ENCODE measurements at places on chromosomes 5 and 9.

GRCh38 chr5:164998590-164998989 is 1493.2 kb downstream of the MAT2B start:
- DNase-seq = no peak

- DNase-seq = no peak
Observed at GRCh38 chr5:151122828-151123227, 34.8 kb downstream of the ANXA6 start.

- no peak for DNase-seq
Observed at GRCh38 chr9:80964914-80965313, 724.4 kb downstream of the TLE1 start.

DNA sequence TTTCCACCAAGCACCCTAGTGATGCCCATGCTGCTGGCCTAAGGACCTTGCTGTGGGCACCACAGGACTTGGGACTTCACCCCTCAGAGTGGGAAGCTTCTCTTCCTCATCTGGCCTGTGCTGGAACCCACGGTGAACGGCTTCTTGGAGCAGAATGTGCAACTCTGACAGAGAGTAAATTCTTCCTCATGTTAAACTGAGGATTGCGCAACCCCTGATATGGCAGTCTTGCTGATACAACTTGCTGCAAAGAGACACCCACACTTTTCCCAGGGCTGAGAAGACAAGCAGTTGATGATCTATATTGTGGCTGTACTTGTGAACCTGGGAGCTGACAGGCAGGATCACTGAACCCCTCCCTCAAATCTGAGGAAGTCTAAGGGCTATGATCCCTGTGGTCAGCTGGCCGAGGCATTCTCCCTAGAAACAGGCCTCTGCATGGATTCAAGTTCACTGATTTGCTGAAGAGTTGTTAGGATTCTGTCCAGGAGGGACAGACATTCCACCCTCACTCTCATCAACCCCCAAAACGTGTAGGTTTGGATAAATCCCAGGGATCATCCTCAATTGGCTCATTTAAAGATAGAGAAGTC is 307.2 kb downstream of the MTRR start:
- DNase-seq = no peak

DNA sequence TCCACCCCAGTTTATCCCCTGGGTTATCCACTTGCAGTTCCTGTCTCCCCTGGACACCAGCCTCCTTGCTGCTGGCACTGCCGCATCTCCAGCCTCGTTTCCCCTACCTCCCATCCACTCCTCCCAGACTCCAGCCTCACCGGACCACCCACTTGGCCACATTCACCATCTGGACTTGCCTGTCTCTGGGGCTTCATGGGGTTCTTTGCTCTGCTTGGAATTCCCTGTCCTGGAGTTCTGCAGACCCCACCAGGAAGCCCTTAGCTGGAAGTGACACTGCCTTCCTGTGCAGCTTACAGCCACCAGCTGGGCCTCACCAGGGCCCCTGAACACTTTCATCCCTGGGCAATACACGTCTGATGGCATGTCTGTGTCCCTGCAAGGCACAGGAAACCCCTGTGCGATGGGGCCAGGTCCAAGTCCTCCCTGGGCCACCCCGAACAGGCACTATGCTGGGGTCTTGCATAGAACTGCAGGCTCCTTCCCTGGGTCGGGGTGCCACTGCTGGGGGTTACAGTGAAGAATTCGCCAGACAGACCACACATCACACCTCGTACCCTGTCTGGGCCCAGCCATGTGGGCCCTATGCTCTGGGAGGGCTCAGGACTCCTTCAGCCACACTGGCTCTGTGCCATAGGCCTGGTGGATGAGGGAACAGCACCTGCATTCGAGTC is 3.0 kb downstream of the FLT4 start:
- DNase-seq = no peak

GRCh38 chr9:137254624-137255447 is at the start of gene NELFB:
Gene NELFB, plus strand, starts transcription at chr9:137255327.
- peak; percentile 99 for DNase-seq

GRCh38 chr9:981491-981898 is 5.0 kb downstream of the DMRT3 start:
- DNase-seq = no peak

DNA sequence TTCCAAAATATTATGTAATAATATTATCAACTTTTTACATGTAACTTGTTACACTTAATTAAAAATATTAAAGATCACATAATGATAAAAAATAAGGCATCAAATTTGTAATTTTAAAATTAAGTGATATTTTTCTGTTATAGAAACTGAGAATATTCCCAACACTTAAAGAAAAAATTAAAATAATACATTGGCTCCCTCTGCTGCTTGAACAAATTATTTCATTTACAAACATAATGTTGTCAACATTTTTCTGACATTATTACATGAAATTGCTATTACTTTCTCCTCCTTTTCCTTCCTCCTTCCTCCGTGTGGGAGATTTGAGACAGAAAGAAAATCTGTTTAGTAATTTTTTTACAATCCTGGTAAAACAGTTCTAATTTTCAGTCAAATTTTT is 42.3 kb downstream of the RNF180 start:
- DNase-seq = no peak

DNA sequence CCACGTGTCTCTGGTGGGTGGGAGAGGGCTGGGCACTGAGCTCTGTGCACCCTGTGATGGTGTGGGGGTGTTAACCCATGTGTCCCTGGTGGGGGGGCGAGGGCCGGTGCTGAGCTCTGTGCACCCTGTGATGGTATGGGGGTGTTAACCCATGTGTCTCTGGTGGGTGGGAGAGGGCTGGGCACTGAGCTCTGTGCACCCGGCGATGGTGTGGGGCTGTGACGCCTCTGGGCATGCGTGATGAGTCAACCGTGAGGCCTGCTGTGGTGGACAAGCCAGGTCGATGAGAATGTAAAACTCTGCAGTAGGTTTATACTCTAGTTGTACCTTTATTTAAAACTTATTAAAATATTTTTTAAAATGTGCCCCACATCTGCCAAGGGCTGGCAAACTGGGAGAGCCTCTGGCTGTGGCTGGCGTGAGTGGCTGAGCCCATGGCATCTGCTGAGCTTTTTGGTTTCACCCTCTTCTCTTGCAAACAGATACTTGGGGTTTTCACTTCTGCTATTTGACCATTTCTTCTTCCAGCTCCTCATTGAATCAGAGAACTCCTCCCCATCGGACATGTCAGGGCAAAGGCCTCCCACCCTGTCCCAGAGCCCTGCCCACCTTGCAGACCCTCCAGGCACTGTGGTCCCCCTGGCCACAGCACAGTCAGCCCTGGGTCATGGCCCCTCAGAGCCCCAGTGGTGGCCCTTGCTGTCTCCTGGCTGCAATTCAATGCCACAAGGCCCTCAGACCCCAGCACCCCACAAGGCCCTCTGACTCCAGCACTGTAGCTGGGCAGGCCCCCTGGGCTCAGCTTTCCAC is 18.5 kb upstream of the EXOC3 start:
- DNase-seq = no peak

GRCh38 chr5:157369507-157369906 is 90.5 kb upstream of the NIPAL4 start:
- DNase-seq = no peak

GRCh38 chr9:132986640-132987620 is 8.4 kb downstream of the GFI1B start:
- no peak for DNase-seq

GRCh38 chr5:139065306-139065705 is 132.9 kb downstream of the SIL1 start:
- DNase-seq = no peak

- DNase-seq = no peak
Observed at GRCh38 chr5:178993955-178994579, 1.1 kb downstream of the GRM6 start.

- DNase-seq = no peak
Observed at GRCh38 chr5:16784843-16785791, 151.0 kb downstream of the MYO10 start.

DNA sequence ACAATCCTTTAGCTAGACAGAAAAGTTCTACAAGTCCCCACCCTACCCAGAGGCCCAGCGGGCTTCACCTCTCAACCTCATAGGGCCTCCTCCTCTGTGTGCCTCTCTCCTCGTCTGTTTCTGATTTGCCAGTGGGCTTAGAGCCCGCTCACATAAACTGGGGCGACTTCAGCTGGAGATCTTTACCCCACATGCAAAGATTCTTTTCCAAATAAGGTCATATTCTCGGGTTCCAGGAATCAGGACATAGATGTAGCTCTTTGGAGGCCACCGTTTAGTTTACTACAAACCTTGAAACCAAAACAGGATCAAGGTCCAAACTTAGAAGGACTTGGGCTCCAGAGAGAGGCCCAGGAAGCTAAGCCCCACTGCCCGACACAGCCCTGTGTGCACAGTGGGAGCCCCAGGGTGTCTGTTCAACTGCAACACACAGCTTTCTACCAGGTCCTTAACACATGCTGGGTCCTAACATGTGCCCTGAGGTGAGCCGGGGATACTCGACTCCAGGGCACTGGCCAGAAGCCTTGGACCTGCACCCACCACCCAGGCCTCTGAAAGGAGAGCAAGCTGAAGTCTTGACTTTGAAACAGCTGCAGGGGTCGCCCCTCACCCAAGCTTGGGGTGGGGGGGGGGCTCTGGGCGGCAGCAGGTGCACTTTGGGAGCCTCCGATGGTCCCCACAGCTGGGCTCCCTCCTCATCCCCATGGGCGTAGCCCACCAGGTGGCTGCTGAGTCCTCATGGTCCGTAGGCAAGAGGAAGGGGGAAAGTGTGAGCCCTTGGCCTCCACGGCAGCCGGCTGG is 26.8 kb upstream of the SLC12A7 start:
- no peak for DNase-seq

DNA sequence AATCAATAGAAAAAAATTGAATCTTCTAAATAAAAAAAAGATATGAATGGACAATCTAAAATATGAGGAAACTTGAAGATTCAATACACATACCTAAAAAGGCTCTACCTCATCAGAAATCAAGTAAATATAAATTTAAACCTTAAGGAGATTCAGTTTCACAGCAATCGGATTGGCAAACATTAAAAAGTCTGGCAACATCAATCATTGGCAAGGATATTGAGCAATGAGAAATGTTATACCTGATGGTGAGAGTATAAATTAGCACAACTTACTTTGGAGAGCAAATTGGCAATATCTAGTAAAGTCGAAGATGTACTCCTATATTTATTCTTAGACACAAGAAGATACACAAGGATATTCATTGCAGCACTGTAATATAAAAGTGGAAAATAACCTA is 274.3 kb upstream of the EFNA5 start:
- DNase-seq = no peak

DNA sequence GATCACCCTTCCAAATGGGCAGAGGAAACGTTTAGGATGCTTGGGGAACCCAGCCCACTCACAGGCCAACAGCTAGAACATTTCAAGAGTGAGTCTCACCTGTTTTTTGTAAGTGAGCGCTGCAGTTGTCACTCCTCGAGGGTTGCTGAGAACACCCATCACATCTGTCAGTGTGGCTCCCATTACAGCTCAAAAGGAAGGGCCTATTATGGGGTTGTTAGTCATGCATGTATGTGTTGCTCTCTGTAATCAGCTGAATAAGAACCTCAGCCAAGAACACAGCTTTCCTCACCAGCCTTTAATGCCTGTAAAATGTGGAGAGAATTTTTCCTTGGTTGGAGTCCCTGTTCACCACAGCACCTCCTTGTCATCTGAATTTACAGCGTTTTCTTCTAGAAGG is 196.3 kb upstream of the KLF4 start:
- no peak for DNase-seq

DNA sequence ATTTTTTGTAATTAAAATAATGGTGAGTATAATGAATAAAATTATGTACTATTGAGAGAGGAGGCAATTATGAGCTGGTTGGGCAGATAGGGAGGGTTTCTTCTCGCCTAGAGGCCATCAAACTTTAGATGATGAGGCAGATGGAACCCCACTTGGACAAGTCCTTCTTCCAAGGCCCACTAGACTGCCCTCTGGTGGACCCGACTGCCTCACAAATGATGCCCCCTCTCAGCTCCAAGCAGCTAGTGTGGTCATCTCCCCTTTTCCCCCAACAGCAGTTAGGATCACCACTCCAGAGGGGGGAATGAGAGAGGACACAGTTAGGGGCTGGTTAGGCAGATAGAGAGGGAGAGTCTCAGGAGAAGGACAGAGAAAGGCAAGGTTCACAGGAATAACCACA is 348.0 kb upstream of the CDH18 start:
- no peak for DNase-seq

DNA sequence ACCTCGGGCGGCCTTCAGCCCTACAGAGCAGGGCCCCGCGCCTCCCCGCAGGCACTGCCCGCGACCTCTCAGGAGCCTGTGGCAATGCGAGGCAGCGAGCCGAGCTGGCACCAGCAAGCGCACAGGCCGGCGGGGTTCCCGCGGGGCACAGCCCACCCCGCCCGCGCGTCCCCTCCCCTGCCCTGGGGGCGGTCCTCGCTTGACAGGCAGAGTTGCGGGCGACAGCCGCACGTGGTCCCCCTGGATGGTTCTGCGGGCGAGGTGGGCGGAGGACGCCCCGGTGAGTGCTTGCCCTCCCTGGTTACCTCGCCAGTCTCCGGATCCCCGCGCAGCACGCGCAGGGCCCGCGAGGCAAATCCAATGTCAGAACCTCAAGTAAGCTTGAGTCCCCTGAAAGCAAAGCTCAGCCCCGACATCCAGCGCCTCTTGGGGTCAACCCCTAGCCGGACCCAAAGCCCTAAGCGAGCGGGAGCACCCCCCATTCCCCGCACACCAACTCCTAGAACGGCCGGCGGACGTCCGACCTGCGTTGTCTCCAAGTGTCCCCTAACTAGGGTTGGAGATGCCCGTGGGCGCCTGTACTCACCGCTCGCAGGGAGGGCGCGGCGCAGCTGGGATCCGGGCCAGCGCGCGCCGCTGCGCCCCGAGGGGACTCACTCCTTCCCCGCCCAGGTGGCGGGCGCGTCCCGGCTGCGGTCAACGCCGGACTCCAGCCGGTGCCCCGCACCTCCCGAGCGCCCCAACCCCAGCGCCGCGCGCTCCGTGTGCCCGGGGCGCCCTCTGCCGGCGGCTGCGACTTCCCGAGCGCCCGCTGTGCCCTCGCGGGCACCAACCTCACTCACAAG is at the start of gene DRD1:
Gene DRD1, minus strand, starts transcription at position 123 of the 845 bp plus-strand sequence. CDS start 1,083 bp downstream, outside the sequence.
- peak; percentile 8 for DNase-seq

GRCh38 chr5:54835647-54836046 is 149.7 kb downstream of the ESM1 start:
- no peak for DNase-seq

- no peak for DNase-seq
Observed at GRCh38 chr9:135332979-135333748, 146.4 kb upstream of the PPP1R26 start.

DNA sequence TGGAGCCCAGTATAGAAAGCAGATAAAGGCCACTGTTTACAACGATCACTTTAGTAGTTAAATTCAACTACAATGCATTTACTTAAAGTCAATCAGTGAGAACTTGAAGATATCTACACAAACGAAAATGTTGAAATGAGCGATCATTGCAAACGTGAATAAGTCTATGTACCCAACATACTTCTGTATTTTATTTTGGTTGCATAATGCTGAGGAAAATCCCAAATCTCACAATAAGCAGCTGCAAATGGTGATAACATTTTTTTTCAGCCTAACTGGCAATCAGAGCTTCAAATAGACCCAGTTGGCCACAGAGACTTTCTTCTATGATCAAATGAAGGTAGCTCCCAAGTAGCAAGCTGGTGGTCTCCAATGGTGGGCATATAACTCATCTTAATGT is 32.1 kb downstream of the PDGFRB start:
- no peak for DNase-seq

Data from stimulated activated CD4-positive, alpha-beta T cell treated with anti-CD3 and anti-CD28 coated beads, Interleukin-15, amount 100 ng/mL, for 1 hour (primary cell).